ENCODE measurements at places on chromosomes 5 and 9. TPM values are rescaled to one million over a fixed set of nuclear protein-coding genes. Genes with fewer than 3 reads are reported as not detected.

PTPDC1 gene
- polyA plus RNA-seq = 6.0 TPM

RPL37 gene
- 4,632 TPM for polyA plus RNA-seq

GMCL2 gene
- not detected for polyA plus RNA-seq

TYRP1 gene
- polyA plus RNA-seq = 0.38 TPM

AMACR gene
- polyA plus RNA-seq = 8.0 TPM

PNPLA7 gene
- 0.26 TPM for polyA plus RNA-seq

PIP5KL1 gene
- 1.2 TPM for polyA plus RNA-seq

All from AG04450 (cell line).